Natural killer cell treated with Interleukin-12 subunit alpha and Interleukin-12 subunit beta and Interleukin-15 and Interleukin-18, amount 100 ng/mL, for 72 hours (primary cell): ENCODE measurements at places on chromosomes 7 and 10. TPM values are rescaled to one million over a fixed set of nuclear protein-coding genes. Genes with fewer than 3 reads are reported as not detected.

Gene IFIT1B
- not detected for total RNA-seq

Gene NET1
- total RNA-seq, result 20.1 TPM

GRCh38 chr10:75425291-75426079, 5.9 kb upstream of the LRMDA start:
- no peaks in the 10 kb centered on the region for H3K36me3 ChIP-seq
- no peak for DNase-seq
- H3K4me1 ChIP-seq, result no peaks in the 10 kb centered on the region

DNA sequence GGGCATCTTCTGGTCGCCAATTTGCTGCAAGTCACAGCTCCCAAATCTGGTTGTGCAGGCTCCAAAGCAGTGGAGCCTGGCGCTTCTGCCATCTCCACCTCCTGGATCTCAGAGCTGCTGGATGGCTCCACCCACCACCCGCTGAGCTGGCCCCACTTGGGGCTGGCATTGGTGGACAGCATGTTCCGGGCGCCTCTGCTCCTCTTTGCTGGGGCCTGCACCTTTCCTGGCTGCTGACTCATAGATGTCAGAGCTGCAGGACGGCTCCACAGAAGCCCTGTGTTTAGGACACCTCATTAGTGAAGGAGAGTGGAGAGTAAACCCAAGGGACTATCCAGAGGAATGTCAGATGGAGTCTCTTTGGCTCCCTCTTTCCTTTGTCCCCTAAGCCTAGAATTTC, 27.4 kb downstream of the MAPK8 start:
- DNase-seq, result no peak
- H3K27ac ChIP-seq, result no peak overlapping the region
- peaks cover 35% of the 10 kb centered on the region for H3K4me1 ChIP-seq
- no peak overlapping the region for H3K4me3 ChIP-seq

- no peaks in the 10 kb centered on the region for H3K36me3 ChIP-seq
- H3K4me1 ChIP-seq, result peaks cover 4% of the 10 kb centered on the region
- no peak for DNase-seq
- no peaks in the 10 kb centered on the region for H3K27me3 ChIP-seq
Measured at GRCh38 chr7:87564296-87564963, 36.3 kb downstream of the ABCB1 start.

DNA sequence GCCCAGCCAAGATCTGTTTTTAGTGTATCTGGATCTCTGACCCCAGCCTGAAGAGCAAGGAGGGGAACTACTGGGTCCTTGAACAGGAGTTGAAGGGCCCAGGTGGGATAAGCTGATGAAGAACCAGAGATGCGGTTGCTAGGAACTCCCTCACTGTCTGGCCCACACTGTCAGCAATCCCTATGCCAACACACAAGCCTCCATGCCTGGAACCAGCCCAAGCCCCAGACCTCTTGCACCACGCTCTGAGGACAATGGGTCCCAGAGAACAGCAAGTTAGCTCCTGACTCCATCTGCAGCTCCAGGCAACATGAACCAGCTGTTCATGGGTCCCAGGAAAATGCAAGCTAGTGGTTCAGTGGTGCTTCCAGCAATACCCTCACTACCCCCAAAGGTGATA, 2.4 kb downstream of the NAT16 start:
- no peak overlapping the region for H3K4me3 ChIP-seq
- H3K27me3 ChIP-seq, result peaks cover 58% of the 10 kb centered on the region
- no peak for DNase-seq
- H3K4me1 ChIP-seq, result peaks cover 8% of the 10 kb centered on the region
- no peak overlapping the region for H3K27ac ChIP-seq

- peaks cover 26% of the 10 kb centered on the region for H3K27me3 ChIP-seq
- peak overlapping the region; percentile 78 for H3K27ac ChIP-seq
- no peak for DNase-seq
- peaks cover 36% of the 10 kb centered on the region for H3K4me1 ChIP-seq
- H3K36me3 ChIP-seq, result peaks cover 11% of the 10 kb centered on the region
- peak overlapping the region; percentile 86 for H3K4me3 ChIP-seq
Measured at GRCh38 chr7:362402-363096, 72.6 kb downstream of the FOXL3 start.

DNA sequence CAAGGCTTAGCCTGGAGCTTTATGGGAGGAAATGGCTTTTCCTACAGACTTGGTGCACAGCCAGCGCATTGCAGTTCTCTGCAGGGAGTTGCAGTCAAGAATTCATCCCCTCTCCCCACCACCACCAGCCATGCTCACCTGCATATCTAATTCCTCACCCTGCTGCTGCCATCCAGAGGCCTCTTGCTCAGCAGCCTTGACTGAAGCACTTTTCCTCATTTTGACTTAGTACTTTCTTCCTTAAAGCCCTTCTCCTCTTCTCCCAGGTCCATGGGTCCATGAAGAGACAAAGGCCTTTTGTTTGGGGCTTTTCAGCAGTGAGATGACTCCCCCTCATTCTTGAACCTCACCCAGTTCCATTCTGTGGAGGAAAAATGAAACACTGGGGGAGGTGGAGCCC, 39.7 kb upstream of the GPR141 start:
- peaks cover 25% of the 10 kb centered on the region for H3K36me3 ChIP-seq
- H3K4me1 ChIP-seq, result peaks cover 54% of the 10 kb centered on the region
- H3K27ac ChIP-seq, result peak overlapping the region; percentile 62
- no peak for DNase-seq
- H3K27me3 ChIP-seq, result no peaks in the 10 kb centered on the region

DNA sequence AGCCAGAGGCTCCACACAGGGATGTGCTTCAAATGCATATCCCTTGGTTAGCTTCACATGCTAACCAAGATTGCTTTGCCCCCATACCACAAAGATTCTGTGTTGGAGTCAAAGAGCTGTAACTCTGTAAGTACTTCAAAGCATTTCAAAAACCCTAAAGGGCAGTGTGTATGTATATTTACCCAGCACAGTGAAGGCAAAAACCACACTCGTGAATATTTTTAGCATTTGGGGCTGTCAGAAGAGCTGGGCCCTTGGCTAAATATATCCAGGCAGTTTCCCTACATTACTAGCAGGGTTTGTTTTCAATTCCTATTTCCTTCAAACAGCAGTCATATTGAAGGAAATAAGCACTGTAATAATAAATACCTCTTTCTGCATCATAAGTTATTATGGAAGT, 84.2 kb upstream of the STEAP1B start:
- peaks cover 47% of the 10 kb centered on the region for H3K4me1 ChIP-seq
- H3K27ac ChIP-seq, result no peak overlapping the region
- peaks cover 6% of the 10 kb centered on the region for H3K36me3 ChIP-seq
- DNase-seq, result no peak
- H3K4me3 ChIP-seq, result no peak overlapping the region

- H3K36me3 ChIP-seq, result no peaks in the 10 kb centered on the region
- H3K4me3 ChIP-seq, result peak overlapping the region; percentile 42
- DNase-seq, result no peak
- no peak overlapping the region for H3K27ac ChIP-seq
Measured at GRCh38 chr10:32413513-32413912, 32.4 kb upstream of the CCDC7 start.

GRCh38 chr10:21754410-21755011, 220.5 kb downstream of the MLLT10 start:
- DNase-seq, result no peak
- no peak overlapping the region for H3K27ac ChIP-seq
- no peaks in the 10 kb centered on the region for H3K27me3 ChIP-seq
- no peaks in the 10 kb centered on the region for H3K36me3 ChIP-seq
- no peak overlapping the region for H3K4me3 ChIP-seq
